Stimulated activated CD4-positive, alpha-beta T cell treated with anti-CD3 and anti-CD28 coated beads, Interleukin-12 subunit alpha, Interleukin-12 subunit beta, amount 100 ng/mL, for 24 hours (primary cell): ENCODE measurements at places on chromosomes 2 and 18.

DNA sequence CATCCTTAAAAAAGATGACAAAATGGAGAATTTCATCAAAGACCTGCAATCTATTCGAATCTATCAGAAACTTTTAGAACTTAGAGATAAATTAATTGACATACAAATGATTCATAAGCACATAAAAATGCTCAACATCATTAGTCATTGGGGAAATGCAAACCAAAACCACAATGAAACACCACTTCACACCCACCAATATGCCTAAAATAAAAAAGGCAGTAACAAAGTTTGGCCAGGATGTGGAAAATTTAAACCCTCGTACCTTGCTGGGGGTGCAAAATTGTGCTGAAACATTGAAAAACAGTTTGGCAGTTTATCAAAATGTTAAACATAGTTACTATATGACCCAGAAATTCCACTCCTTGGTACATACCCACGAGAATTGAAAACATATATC is 11.5 kb upstream of the EIF2AK3 start:
- no peak for DNase-seq

GRCh38 chr18:74281980-74282754 is 9.6 kb downstream of the CYB5A start:
- DNase-seq, result no peak

- DNase-seq, result no peak
Observed at GRCh38 chr2:194060269-194060668, 1596.8 kb upstream of the SLC39A10 start.

GRCh38 chr2:165837122-165837521 is 43.1 kb upstream of the GALNT3 start:
- DNase-seq, result no peak

DNA sequence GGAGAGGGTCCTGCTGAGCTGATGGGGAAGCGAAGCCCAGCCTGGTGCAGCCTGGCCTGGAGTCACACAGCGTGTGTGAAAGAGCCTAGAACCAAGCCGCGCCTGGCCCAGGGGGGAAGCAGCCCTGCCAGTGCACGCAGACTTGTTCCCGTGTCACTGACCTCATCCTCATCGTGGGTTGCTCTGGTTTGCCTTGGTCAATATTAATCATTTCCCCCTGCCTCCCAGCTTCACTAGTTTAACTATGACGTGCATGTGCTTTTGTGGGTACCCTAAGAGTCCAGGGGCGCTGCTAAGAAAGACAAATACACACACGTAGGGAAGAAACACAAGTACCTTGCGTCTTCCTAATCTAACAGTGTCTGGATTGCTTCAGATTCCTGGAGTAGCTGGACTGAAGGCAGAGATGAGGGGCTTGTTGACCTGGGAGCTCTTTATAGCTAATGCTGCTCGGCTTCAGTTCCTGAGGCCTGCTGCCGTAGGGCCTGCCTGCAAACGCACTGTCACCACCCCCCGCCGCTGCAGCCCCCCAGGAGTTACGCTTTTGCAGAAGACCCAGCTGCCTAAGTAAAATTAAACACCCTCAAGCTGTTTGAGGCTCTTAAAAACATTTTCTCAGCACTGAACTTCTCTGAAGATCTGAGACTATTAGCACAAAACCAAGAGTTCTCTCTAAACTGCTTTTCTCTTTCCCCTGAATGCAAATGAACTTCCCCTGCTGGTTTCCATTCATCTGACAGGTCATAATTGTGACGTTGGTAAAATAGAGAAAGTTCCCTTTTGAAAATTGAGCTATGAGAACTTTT is 159.2 kb downstream of the FAM210A start:
- no peak for DNase-seq

- DNase-seq, result no peak
Observed at GRCh38 chr2:7861910-7862702, 819.8 kb upstream of the ID2 start.

GRCh38 chr2:66536997-66537396 is 102.1 kb downstream of the MEIS1 start:
- DNase-seq, result no peak
